ENCODE measurements at places on chromosomes 2 and 18.

DNA sequence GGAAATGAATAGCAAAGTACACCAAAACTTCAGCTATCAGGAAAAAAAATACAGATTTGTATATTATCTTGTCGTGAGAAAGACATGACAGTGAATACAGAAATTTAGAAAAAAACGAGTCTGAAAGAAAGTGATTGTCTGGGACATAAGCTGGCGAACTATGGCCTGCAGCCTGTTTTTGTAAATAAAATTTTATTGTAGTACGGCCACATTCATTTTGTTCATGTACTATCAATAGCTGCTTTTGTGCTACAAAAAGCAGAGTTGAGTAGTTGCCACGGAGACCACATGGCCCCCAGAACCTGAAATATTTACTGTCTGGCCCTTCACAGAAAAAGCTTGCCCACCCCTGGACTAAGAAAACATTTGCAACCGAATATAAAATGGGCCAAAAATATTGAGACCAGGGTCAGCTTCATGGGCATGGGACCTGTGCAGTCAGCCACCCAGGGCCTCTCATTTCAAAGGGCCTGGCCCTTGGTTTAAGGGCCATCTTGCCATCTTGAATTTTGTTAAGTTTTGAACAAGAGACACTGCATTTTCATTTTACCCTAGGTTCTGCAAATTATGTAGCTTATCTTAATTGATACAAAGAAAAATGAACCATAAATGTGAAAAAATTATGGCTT lies 17.9 kb downstream of the ANTXR1 start:
- no peak for DNase-seq

DNA sequence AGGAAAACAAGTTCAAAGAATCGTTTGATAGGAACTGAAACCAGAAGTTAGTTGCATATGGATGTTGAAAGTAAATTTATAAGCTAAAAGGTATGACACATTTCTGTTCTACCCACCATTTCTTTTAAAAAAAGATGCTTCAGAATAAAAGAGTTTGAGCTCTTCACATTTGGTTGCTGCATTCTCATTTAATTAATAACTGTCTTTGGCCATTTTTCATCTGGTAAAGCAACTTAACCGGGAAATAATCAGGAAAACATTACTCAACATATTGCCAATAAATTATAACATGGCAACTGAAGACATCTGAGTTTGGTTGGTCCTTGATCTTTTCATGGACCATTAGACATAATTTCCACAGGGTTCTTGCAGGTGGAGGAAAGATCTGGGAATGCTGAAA lies 180.2 kb upstream of the TWIST2 start:
- no peak for DNase-seq

GRCh38 chr18:58716060-58716756 lies 44.9 kb downstream of the MALT1 start:
- DNase-seq: no peak

DNA sequence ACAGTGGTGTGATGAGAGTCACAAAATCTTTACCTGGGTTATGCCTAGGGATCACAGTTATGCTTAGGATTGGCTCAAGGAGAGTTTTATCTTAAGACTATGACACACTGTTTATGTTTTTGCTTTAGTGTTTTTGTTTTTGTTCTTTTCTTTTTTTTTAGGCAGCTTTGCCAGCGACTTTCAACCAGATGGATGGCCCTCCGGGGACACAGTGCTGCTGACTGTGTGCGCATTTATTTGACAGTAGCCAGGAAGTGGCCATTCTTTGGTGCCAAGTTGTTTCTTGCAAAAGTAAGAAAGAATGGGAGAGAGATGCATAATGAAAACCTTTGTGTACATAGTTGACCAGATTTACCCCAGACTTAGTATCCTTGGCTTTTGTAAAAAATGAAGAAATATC lies 15.1 kb upstream of the DYNC2LI1 start:
- DNase-seq: no peak

DNA sequence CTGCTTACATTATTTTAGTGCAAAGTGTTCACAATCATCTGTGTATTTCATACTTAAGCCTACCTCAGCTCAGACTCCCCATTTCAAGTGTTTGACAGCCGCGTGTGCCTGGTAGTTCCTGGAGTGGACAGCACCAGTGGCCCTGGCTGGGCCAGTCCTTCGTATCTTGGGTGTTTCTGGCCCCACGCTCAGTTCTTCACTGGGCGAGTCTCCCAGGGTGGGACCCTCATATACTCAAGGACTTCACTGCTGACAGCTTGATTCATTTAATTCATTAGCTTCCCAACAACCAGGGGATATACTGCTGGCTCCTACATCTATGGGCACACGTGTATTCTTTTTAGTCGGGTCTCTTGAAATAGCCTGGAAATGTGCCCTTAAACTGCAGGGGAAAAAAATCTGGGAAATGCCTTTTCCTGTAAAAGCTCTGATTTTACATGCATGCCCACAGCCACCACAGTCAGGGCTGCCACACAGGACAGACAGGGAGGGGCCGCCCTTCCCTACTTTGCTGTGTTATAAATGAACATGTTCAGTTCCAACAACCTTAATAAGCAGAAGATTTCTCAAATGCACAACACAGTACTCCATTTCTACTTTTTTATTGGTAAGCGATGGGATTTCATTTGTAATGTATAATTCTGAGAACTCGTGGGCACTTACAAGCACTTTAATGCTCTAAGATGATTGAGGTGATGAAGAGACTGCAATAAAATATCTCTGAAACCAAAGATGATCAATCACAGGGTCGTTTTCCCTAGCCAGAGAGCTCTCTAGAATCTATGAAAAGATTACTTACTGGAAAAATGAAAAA lies 205.5 kb upstream of the REV1 start:
- no peak for DNase-seq

DNA sequence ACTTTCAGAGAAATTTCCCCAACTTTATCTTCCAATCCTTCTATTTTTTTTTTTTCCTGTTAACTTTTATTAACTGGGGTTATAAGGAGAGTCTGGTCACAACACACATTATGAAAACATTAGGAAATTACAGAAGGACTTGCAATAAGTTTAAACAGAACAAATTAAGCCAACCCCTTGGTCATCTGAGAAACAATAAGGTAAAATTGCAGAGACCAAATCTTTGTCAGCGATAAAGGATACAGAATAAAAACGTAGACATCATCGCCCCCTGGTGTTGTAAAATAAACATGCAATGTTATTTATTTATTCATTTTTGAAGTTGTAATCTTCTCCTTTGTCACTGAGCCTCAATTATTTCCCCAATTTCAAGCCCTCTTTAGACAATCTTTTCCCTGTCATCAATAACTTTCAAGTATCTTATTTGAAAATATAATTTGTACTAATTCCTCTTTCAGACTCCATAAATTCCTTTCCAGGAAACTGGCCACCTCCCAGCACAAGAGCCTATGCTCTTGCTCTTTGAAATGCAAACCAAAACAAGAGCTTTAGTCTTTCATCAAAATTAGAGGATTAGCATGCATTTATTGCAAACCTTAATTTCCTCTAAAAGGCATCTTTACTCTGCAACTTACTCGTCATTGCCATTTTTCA lies 19.5 kb downstream of the G6PC2 start:
- no peak for DNase-seq

GRCh38 chr2:220572385-220572784 lies 945.0 kb downstream of the SLC4A3 start:
- no peak for DNase-seq

- peak; percentile 65 for DNase-seq
Measured at GRCh38 chr2:195586062-195586714, 70.8 kb upstream of the SLC39A10 start.

DNA sequence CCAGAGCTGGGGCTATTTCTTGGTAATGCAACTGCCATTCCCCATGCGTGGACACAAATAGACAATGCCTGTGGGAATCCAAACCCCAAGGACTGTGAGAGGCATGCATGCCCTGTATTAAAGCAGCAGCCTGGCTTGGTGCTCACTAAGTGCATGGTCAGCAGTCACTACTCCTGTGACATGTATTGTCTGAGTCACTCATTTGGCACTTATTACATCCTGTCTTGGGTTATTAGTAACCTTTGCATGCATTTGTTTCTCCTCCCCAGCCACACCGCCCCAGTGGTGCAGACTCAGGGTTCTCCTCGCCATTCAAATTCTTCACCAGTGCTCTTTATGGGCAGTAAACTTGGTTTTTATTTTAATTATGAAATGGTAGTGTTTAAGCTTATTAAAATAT lies 30.2 kb downstream of the PRKCE start:
- no peak for DNase-seq

DNA sequence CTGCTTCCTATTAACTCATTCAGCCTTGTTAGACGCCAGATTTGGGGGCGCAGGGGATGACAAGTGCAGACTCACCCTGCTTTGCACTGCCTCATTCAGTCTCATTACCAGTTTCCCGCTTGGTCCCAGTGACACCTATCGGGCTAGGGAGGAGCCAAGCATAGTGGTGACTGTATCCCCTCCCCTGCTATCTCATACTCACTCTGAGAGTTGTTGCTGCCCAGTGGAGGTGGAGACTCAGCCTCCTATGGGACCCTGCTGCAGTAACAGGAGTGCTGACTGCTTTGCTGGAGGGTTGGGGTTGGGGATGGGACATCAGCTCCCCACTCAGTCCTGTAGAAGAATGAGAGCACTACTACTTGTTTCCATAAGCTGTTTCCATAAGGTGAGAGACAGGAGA lies 21.3 kb upstream of the PIK3C3 start:
- no peak for DNase-seq

GRCh38 chr2:80035749-80036285 lies 268.7 kb downstream of the LRRTM1 start:
- no peak for DNase-seq

DNA sequence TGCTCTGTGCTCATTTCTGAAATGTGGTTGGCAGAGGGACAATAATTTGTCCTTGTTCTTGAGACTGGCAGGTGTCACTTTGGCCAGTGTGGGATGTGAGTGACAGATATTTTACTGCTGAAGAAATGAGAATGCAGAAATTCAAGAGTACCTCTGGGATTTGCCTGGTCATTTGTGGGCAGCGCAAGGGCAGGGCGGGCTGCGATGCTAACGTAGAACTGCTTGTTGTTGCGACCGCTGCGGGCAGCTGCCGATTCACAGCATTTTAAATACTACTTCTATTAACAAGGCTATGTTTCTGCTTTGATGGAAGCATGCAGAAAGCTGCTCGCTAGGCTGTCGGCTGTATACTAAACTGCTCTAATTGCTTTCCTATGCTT lies 268.6 kb downstream of the FIGN start:
- DNase-seq: no peak

- no peak for DNase-seq
Measured at GRCh38 chr2:226308323-226308680, 491.3 kb downstream of the IRS1 start.

DNA sequence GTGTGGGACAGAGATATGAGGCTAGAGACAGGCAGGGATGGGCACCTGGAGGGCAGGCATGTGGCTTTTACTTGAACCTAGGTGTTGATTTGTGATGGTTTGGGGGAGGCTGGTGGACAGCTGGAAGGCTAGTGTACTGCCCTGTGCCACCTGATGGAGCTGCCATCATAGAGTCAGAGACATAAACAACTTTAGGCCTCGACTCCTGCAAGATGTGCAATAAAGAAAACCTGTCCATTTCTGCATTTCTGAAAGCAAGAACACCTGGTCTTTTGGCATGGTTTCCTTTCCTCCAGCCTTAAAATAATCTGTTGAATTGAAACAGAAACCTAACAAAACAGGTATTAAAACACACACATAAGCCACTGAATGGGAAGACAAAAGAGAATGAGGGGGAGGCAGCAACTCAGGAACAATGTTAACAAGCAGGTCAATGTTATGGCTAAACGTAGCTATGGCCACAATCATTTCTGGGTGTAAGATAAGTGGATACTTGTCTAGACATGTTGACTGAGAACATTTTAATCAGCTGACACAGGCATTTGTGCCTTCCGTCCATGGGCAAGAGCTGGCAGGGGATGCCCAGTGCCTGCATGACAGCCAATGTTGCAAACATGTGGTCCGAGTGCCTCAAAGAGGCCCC lies 87.8 kb downstream of the KCTD1 start:
- DNase-seq: peak; percentile 43

- no peak for DNase-seq
Measured at GRCh38 chr2:149213764-149214493, 116.5 kb upstream of the LYPD6 start.

GRCh38 chr2:69687971-69688611 lies 44.6 kb upstream of the AAK1 start:
- no peak for DNase-seq

GRCh38 chr2:3079466-3079865 lies 298.2 kb downstream of the EIPR1 start:
- DNase-seq: no peak

Measured in thyroid gland (tissue), 4 donors.